ENCODE measurements at places on chromosomes 4 and X.

GRCh38 chrX:134810211-134810610 is 151.9 kb upstream of the PLAC1 start:
- DNase-seq: no peak

GRCh38 chr4:74624351-74625151 is 169.8 kb downstream of the BTC start:
- DNase-seq: no peak

DNA sequence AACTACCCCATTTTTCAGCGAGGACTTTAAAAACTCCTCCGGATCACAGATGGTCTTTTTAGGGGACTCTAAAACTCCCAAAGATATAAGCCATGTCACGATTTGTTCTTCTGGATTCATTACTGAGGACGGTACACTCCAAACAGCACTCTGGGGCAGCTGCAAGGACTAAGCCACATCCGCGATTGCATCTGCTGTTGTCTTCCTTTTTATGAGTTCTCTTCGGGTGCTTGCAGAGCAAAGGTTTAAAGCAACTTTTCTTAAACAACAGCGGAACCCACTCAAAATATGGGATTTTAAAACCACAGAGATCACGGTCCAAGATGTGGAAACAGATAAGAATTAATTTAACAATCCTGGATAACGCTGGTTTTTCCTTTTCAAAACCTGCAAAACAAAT is at the start of gene ARHGEF6:
Gene ARHGEF6, minus strand, starts transcription at position 170 of the 400 bp plus-strand sequence. Its CDS starts 50 bp downstream, at position 120.
- no peak for DNase-seq

DNA sequence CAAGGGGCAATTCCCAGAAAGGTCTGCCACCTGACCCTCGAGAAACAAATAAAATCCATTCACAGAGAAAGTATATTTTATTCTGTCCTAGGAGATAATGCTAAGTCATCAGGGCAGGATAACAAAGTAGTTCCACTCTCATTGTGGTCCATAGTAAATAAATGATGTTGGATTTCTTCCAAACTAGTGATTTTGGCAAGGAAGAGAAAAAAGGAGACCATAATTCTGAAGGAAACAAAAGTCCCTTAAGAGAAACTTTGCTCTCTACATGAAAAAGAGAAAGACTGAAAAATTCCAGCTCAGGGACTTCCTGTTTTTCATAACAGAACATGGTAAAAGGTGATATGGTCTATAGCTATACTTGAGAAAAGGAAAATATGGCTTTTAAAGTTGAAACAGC is 71.5 kb upstream of the DDX60 start:
- no peak for DNase-seq

- DNase-seq: no peak
Observed at GRCh38 chrX:97132664-97133415, 249.1 kb downstream of the RPA4 start.

DNA sequence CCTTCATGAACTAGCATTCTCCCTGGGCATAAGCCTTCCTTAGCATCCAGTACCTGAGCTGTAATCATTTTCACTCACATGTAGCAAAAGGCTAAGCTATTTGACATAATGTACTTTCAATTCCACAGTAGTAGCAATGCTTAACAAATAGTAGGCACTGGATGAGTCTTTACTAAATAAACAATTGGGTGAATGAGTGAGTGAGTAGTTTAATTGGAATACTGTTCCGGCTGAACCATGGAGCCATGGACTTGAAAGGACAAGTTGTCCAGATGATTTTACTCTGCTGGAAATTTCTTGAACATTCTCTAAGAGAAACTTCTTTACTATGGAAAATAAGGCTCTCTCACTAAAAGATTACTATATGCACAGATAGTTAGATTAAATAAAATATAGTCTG is 159.3 kb downstream of the FAM47B start:
- no peak for DNase-seq

- DNase-seq: no peak
Observed at GRCh38 chrX:18664947-18665346, 7.0 kb downstream of the RS1 start.

GRCh38 chr4:110612631-110613269 is 10.1 kb downstream of the PITX2 start:
- no peak for DNase-seq

DNA sequence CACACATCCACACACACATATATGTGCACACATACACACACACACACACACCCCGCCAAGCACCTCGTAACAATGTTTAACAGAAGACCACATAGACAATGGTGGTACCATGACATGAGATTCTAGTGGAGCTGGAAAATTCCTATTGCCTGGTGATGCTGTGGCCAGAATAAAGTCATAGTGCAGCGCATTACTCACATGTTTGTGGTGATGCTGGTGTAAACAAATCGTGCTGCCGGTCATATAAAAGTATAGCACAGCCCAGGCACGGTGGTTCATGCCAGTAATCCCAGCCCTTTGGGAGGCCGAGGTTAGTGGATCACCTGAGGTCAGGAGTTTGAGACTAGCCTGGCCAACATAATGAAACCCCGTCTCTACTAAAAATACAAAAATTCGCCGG is 275.2 kb downstream of the TRIML1 start:
- DNase-seq: no peak

GRCh38 chr4:28886934-28887333 is 1833.2 kb upstream of the PCDH7 start:
- DNase-seq: no peak

GRCh38 chrX:48937054-48937907 is 18.5 kb upstream of the PIM2 start:
- DNase-seq: no peak

DNA sequence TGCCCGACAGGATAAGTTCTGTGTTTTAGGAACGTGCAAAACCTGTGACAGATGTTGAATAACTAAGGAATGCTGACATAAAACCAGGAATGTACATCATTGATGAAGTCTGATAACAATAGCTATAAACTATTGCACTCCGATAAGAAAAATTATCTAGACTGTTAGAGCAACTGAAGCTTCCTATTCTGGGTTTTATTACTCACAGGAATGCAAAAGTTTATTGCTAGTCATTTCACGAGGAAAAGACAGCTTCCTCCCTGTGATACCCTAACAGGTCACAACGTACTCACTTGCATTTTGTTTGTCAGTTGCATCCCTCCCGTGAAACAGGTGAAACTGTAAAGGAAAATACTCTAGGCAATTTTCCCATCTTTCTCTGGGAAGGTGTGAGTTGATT is 65.9 kb downstream of the CLDN22 start:
- no peak for DNase-seq

- no peak for DNase-seq
Observed at GRCh38 chrX:110020536-110020935, 17.6 kb downstream of the TMEM164 start.
